ENCODE measurements at places on chromosomes 11 and 22. TPM values are rescaled to one million over a fixed set of nuclear protein-coding genes. Genes with fewer than 3 reads are reported as not detected.

Gene PRR33
- total RNA-seq, result not detected

GRCh38 chr11:14902650-14903350, 10.8 kb upstream of the CYP2R1 start:
- no peak for DNase-seq

- DNase-seq, result no peak
Observed at GRCh38 chr11:78200061-78200460, 11.3 kb downstream of the USP35 start.

DNA sequence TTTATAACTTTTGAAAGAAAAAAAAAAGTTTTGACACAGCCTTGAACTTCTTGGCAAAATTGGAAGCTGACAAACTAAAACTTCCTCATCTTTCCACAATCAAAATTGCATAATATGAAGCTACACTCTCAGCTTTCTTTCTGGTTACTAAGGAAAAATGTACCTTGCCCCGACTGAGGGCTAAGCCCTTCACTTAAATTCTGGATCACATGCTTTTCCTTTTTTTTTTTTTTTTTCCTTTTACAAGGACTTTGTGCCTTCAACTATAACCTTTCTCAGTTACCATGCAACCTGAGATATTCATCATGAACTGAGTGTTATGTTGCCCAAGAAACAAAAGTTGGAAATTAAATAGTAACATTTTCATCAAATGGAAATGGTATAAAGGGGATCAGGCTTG, 188.5 kb upstream of the CARD18 start:
- DNase-seq, result no peak

DNA sequence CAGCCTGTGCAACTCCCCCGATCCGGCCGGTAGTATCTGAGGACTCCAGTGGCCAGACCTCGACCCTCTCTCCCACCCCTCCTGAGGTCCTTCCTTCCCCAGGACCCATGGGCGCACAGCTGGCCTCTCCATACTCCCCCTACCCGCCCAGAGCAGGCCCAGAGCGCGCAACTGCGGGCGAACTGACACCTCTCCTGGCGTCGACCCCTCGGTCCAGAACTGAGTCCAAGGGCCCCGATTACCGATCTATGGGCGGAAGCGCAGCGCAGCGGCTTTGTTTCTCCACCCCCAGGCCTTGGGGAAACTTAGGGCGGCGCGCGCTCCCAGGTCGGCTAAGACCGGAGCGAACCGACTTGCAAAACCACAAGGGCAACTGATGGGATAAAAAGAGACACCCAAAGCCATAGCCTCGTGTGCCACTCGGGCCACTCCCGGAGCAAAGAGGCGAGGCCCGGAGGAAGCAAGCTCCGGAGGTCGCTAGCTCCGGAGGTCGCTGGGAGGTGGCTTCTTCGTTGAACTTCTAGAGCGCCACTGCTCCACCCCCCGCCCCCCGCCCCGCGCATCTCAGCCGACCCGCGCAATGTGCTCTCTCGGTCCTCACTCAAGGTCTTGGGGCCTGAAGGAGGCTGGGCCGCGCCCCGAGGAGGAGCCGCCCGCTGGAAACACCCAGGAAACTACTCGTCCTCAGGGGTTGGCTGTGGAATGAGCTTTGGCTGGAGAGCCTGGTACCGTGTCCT, 9.8 kb upstream of the ALX4 start:
- no peak for DNase-seq

Gene ROBO4
- total RNA-seq, result 43.4 TPM

- DNase-seq, result no peak
Observed at GRCh38 chr11:110296226-110297075, at the start of gene RDX. Gene RDX, minus strand, starts transcription at chr11:110296614. Its CDS starts 16,922 bp downstream, at chr11:110279692.

- no peak for DNase-seq
Observed at GRCh38 chr11:60528934-60529333, 13.7 kb downstream of the MS4A13 start.

DNA sequence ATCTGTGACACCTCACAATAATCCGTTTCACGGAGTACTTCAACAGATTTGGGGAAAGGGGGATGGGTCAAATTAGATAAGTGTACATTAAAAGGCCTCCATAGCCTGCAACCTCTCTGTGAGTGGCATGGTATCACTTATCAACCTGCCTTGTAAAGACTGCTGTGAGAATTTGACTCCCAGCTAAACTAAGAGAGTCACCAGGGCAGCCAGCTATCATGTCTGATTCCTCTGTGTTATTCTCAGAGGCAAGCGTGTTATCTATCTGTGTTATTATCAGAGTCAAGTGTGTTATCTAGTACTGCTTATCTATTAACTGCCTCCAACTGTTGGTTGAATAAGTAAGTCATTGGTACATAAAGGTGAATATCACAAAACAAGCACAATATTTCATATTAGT, 4.1 kb upstream of the FAM83F start:
- no peak for DNase-seq

Gene GGT1
- total RNA-seq, result 2.5 TPM

All from esophagus muscularis mucosa (tissue), 4 donors.